KBM-7 (cell line): ENCODE measurements at places on chromosomes 2 and 18.
A peak's percentile ranks its signal among the peaks of the same experiment; 100 is the strongest.

DNA sequence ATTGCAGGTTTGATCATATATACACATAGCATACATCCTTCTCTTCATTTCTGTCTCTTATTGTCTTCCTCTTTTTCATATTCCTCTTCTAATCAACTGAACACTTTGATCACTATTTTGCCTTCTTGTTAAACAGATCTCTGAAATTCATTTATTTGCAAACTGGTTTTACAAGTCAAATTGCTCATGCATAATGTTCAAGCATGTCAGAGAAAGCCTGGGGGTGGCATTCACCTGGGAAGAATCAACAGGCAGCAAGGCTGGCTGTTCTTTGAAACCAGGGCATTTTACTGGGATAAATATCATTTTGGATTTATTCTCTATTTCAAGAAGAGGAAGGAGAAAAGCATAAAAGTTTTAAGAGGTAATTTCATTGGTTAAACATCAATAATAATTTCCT lies 66.9 kb upstream of the LRATD1 start:
- DNase-seq = no peak

DNA sequence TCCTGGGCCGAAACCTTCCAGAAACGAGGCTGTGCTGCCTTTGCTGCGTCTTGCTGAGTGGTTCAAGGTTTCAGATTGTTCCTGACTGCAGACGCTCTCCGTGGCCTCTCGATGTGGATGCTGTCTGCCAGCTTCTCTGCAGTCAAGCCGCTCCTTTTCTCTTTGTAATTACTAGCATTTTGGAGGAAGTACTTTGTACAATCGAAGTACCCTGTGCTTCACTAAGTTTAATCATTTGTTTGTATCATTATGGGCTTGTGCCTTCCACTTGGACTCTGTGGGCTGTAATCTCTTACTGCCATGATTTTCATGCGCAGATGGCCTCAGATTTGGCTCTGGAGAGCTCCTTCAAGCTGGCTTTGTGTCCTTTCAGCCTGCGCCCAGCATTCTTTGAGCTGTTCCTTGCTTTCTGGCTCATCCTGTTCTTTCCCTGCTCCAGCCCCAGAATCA lies 49.3 kb downstream of the TRAF3IP1 start:
- no peak for DNase-seq

GRCh38 chr2:235357881-235358280 lies 136.0 kb upstream of the AGAP1 start:
- no peak for DNase-seq

DNA sequence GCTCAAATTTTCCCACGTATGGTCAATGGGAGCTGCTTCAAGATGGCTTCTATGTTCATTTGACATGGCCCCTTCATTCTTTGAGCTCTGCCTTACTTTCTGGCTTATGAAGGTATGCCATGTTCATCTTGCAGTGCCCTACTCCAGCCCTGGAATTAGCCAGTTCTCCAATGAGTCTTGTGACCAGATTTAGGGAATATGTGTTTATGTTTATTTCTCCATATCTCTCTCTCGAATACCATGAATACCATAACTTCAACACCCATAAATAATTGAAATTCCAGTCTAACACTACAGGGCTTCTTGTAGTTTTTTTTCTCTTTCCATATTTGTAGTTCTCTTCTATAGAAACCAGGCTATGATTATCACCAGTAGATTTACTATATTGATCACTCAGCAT lies 39.7 kb downstream of the EPB41L5 start:
- no peak for DNase-seq

GRCh38 chr2:153604133-153604532 lies 125.6 kb upstream of the RPRM start:
- no peak for DNase-seq

- DNase-seq = no peak
These were observed 115.2 kb downstream of the ZEB2 start for GRCh38 chr2:144404586-144405314.

- DNase-seq = no peak
These were observed 78.2 kb downstream of the CELF4 start for GRCh38 chr18:37487400-37487867.

DNA sequence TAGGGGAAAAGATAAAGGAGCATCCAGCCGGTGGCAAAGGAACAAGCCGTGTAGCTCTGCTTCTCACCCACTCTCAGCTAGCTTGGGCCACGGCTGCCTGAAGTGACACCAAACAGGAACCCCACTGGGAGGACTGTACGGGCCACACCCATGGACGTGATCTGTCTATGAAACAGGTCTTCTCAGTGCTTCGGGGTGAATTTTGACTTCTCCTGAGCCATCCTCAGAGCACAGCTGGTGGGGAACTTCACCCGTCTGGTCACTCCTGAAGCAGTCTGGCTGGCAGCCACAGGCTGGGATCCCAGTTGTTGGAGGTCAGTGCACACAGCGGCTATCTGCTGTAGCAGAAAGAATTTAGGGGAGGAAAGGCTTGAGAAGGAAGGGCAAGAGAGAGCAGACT lies 223.8 kb downstream of the FAM210A start:
- DNase-seq = no peak

DNA sequence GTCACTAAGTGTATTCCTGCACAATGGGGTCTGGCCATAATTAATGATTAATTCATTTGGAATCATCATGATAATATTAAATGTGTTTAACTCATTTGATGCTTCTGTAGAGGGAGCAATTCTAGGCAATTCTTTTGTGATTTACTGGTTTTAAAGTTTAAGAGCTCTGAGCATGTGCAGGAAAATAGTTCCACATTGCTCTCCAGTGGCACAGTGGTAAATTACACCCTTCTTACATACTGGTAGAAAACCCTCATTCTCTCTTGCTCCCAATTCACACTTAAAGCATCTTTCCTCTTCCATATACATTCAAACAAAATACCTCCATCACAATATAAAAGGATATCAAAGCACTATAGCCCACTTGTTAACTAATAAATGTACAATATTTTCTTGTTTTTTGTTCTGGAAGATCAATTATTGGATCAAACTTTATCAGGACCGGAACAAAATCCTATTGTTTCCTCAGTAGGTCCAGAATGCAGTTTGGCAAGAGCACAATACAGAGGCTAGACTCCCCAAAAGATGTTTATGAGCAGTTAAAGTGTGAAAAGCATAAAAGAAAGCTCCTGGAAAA lies 844.3 kb downstream of the MBD2 start:
- DNase-seq = peak; percentile 15

- DNase-seq = peak; percentile 62
These were observed 107.1 kb downstream of the PLB1 start for GRCh38 chr2:28602751-28603639.

- no peak for DNase-seq
These were observed 14.5 kb upstream of the SEH1L start for GRCh38 chr18:12933327-12933726.

DNA sequence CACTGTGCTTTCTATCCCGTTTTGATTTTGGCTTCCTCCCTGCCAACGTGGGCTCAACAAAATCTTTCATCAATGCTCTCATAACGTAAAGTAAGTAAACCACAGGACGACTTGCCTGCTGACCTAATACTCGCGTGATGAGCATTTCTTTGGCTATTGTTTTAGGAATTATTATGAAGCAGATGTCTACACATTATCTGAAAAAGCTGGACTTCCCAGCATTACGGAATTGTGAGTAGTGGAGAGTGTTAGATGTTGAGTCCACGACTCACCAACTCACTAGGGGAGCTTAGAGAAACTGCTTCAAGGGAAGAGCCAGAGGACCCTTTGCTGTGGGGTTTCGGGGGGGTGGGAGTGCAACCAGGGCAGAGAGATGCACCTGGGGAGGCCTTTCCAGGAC lies 21.9 kb downstream of the HJURP start:
- no peak for DNase-seq

DNA sequence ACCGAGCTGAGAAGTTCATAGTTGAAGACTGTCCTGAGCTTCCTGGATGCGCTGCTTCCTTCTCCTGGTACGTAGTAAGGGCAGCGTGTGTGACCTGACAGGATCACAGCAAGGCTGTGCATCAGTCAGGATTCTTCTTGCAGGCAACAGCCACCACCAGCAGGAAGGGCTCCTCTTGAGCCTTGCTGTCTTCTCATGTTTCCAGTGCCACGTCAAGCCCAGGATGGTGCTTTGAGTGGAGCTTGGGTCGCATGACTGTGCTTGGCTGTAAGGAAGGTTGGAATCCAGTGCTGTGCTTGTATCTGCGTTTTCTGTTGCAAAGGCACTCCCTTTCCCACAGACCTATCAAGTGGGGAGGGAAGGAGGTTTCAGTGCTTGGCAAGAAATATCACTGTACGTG lies 194.3 kb downstream of the LDLRAD4 start:
- DNase-seq = no peak

GRCh38 chr2:225009768-225010167 lies 32.5 kb downstream of the DOCK10 start:
- no peak for DNase-seq

DNA sequence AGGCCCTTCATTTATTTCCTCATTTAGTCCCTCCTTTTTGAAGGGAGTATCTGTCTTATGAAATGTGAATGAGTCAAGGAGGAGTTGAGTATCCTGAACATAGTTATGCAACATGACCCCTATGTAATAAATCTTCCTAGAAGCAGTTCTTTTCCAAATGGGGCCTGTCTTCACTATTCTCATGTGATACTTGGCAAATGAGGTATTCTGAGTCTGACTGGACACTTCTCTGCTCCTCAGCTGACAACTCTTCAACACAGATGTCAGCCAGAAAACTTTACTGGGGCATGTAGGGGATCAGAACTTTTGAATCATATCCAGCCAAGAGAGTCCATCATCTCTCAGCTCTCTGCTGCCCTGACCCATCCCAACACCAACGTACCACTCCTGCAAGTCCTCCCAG lies 291.6 kb downstream of the ZNF385B start:
- DNase-seq = no peak

GRCh38 chr2:119119999-119120756 lies 38.4 kb downstream of the C1QL2 start:
- DNase-seq = no peak

DNA sequence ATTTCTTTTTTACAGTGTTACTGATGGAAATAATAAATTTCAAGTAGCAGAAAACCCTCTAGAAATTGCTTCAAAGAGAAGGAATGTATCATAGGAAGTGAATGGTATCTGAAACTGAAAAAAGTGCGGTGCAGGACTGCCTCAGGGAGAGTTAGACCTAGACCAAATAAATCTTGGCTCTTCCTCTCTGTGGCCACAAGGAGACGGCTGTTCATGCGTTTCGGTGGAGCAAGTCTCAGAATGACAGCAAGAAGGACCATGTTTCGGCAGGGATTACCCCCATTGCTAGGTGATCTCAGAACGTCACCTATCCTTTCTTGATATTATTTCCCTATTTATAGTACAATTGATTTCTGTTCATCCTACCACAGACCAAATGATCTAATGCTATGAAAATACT lies 522.3 kb downstream of the SOX11 start:
- DNase-seq = no peak

GRCh38 chr2:174797781-174798276 lies 33.6 kb upstream of the CHRNA1 start:
- no peak for DNase-seq

- DNase-seq = no peak
These were observed 115.2 kb downstream of the EXOC6B start for GRCh38 chr2:72710418-72711152.

DNA sequence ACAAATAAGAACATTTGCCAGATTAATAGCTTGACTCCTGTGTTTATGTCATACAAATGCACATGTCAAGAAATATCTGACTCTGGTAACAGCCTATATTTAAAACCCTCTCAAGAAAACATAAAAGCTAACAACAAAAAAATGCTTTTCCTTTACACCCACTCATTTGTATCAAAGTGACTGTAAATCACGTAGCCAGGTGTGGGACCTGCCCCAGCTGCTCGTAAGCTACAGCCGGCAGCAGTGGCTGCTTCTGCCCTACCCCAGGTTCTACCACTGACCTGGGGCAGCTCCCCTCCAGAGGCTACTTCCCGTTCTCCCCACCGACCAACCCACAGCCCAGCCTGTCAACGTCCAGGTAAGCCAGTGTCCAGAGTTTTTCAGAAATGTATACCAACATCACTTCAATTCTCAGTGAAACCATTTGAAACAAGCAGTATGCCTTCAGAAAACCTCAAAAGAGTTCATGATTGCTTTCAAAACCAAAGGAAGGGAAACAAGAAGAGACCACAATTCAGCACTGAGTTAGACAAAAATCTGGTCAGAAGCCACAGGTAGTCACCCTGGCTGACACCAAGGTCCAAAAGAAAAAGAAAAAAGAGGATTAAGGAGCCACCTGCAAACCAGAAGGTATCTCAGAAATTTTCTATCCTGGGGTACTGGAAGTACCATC lies 40.4 kb downstream of the KIDINS220 start:
- DNase-seq = no peak

DNA sequence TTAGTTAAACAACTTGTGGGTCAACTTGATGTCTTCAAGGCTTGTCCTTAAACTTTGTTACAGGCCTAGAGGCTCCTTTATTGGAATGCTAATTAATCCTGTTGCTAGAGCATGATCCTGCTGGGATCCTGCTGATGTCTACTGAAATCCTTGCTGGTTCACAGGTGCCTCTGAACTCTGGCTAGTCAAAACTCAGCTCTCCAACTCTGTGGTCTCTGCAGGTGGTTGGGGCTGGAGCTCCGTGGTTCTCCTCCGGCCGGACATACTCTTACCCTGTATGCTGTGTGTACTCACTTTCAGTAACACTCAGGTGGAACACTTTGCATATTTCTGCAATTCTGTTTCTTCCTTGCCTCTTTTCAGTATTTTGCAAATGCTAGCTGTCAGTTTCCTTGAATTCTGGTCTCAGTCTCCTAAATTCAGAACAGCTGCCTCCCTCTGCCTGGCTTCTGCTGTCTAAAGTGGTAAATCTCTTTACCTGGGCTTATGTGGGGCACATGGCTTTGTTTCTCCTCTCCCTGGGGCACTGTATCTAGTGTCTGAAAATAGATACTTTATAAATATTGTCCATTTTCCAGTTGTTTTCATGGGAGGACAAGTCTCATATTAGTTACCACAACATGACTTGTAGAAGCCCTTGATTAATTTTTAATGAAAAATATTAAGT lies 113.0 kb downstream of the ATP9B start:
- DNase-seq = no peak

- no peak for DNase-seq
These were observed 49.6 kb downstream of the CPS1 start for GRCh38 chr2:210606001-210606400.

GRCh38 chr2:192901446-192901845 lies 706.7 kb upstream of the TMEFF2 start:
- DNase-seq = no peak

DNA sequence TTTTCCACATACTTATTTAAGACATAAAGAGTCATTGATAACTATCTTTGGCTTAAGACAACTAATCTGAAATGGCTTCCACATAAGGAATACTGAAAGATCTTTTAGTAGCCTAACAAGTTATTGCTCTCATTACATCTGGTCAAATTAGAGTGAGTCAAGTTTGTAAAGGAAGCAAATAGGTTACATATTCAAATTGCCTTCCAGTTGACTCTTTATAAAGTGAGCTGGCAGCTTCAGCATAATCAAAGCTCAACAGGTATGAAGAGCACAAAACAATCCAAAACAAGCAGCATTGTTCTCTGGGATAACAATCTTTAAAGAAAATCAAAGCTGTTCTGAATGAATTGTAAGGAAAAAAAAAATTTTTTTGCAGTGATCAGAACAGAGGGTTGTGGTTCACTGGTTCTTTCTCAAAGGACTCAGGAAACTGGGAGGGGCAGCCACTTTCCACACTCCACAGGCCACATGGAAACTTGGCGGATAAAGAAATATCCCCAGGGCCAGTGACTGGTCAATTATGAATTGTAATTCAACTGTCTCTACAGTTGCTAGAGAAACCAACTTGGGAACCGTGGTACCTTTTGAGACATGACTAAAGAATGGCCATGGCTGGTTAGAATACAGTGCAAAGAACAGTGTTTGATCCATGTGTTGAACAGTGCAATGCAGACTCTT lies 369.3 kb upstream of the KCNH7 start:
- no peak for DNase-seq

- no peak for DNase-seq
These were observed 55.1 kb downstream of the CDH19 start for GRCh38 chr18:66548747-66549146.
